ENCODE measurements at places on chromosomes 2 and 18.

DNA sequence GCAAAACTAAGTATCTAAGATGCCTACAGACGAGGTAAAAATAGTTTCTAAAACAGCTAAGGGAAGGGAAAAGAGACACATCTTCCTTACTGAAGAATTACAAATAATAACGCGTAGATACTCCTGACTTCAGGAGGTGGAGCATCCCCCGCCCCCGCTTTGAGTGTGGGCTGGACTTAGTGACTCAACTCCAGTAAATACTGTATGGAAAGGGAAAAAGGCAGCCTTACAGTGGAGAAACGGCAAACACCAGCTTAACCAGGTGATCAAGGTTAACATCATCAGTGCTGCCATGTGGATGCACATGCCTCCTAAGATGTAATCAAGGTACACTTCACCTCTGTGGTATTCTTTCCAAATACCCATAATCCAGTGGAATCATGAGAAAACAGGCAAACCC lies 47.9 kb downstream of the HADHB start:
- DNase-seq = no peak

DNA sequence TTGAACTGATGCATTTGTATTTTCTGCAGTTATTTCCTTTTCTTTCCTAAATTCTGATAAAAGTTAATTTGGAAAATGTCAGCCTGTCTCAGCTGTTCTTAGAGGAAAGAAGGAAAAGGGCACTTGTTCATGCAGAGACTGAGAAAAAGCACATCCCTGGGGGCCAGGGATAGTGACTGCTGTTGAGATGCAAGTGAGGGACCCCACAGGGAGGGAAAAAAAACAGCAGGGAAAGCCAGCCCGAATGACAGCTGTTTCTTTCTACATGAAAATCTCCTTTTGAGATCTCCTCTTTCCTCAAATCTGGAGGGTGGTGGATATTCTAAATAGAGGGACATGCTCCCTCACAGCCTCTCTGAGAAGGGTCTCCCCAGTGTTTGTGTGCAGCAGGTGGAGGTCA lies 14.0 kb upstream of the MTA3 start:
- peak; percentile 41 for DNase-seq

DNA sequence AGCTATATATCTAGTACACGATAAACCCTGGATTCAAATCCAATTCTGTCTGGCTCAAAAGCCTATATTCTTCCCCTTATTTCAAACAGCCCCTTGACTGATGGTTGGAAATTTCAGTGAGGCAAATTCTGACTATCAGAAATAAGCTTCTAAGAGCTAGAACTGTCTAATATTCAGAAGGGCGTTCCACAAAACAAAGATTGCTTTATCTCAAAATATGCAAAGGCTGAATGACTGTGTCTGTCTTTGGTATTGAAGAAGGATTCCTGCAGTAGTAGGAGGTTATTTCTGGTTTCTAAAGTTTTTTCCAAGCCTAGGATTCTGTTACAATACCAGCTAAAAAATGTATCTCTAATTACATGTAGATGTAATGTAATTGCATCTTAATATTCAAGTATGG lies 31.1 kb downstream of the DRC1 start:
- no peak for DNase-seq

- DNase-seq = no peak
Observed at GRCh38 chr18:58268849-58269248, 224.8 kb downstream of the NEDD4L start.

GRCh38 chr18:74342416-74343043 lies 26.9 kb downstream of the C18orf63 start:
- peak; percentile 14 for DNase-seq

DNA sequence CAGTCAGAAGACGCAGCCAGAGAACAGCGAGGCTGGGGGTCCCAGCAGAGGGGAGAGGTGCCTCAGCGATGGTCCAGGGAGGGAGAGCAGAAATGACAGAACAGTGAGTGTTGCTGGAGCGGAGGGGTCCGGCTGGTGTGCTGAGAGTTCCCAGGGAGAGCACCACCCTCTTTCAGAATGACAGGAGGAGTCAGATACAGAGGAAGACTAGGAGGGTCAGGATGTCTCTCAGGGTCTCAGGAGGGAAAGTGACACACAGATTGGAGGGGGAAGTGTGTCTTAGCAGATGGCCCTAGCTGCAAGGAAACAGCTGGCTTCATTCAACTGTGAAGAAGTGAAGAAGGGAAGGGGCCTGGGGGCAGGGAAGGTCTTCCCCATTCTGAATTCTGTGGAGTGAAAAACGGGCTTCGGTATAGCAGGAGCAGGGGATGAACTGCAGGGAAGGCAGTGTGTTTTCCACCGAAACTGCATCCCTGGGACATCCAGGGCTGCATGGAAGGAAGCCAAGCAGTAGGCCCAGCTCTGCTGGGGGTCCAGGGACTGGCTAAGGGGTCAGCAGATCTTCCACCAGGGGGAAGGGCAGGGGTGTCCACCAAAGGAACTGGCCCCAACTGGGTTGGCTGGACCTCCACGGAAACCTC lies 90.0 kb upstream of the OTOS start:
- peak; percentile 80 for DNase-seq

- DNase-seq = peak; percentile 25
Observed at GRCh38 chr2:175156534-175156933, 11.5 kb downstream of the ATF2 start.

GRCh38 chr2:12257476-12257875 lies 459.3 kb upstream of the TRIB2 start:
- DNase-seq = no peak

DNA sequence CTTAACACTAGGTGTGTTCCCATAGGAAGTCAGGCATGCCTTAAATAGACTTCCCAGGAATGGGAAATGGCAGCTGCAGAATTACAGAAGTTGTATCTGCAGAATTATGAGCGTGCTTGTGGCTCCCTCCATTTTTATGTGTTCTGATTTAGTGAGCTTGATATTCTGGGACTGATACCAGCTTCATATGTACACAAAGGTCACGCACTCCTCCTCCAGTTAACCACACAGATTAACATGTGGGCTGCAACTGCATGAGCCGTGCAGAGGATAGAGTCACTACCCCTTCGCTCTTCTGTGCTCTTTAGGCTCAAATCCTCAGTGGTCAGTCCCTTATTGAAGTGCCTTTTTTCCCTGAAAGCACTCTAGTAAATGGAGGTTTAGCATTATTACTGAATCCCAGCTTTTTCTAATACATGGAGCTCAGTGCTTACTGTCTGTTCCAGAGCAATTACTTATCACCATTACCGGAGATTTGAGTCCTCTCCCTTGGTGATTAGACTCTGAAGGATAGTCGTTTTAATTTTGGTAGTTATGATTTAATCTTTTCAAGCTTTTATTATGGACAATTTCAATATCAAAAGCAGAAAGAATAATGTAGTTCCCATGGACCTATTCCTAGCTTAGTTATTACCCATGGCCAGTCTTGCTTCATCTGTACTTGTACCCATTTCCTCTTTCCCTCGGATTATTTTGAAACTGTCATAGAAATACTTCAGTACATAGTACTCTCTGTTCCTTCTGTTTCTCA lies 238.3 kb downstream of the PRKCE start:
- no peak for DNase-seq

GRCh38 chr2:57444752-57445430 lies 601.7 kb upstream of the VRK2 start:
- no peak for DNase-seq

DNA sequence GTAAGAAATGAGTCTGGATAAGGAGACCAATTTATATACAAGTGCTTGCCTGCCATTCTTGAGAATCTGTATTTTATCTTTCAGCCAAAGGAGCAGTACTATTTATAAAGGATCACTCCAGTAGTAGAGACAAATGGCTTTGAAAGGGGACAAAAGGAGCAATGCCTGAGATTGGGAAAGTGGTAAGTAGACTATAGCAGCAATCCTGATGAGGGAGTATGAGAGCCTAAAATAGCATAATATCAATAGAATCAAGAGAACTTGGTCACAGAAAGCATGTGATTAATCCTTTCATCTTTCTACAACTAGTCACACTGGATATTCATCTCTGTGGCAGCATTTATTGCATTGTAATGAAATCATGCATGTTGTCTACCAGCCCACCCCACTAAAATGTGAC lies 20.2 kb downstream of the NRXN1 start:
- no peak for DNase-seq

DNA sequence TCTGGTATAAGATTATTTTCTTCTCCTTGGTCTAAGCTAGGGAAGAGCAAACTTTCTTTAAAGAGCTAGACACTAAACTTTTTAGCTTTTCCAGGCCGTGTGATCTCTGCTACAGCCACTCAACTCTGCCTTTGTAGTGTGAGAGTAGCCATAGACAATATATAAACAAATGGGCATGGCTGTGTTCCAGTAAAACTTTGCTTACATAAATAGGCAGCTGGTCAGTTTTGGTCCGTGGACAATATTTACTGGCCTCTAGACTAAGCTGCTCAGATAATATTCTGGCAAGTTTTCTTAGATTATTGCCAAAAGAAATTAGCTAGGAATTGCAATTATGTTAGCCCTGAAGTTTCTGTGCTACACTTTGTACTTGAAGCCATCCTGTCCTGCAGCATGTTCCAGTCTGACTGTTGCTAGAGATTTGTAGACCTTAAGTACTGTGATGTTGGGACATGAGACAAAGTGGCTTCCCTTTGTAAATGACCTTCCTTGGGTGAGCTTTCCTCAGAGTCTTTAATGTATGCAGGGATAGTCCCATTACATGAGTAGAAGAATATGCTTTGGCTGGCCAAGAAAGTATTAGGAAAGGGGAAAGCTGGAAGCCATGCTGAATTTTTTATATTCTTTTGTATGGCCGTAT lies 126.9 kb downstream of the SOX11 start:
- no peak for DNase-seq

GRCh38 chr2:132766573-132766972 lies 96.6 kb upstream of the LYPD1 start:
- DNase-seq = no peak

DNA sequence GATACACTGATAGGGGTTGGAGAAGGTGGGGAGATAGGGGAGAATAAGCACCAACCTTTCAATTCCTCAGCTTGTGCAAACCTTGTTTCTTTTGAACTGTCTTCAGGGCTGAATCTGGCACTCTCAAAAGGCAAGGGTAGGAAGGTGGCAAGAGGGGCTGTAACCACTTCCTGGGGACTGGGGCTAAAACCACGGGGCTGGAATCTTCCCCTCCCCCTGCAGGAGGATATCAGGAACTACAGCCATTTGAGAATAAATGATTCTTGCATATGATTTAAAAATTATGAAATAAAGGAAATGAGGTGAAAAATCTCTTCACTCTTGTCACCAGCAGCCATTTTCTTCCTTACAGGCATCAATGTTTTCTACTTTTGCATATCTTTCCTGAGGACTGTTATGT lies 50.8 kb downstream of the ATOH8 start:
- peak; percentile 17 for DNase-seq

DNA sequence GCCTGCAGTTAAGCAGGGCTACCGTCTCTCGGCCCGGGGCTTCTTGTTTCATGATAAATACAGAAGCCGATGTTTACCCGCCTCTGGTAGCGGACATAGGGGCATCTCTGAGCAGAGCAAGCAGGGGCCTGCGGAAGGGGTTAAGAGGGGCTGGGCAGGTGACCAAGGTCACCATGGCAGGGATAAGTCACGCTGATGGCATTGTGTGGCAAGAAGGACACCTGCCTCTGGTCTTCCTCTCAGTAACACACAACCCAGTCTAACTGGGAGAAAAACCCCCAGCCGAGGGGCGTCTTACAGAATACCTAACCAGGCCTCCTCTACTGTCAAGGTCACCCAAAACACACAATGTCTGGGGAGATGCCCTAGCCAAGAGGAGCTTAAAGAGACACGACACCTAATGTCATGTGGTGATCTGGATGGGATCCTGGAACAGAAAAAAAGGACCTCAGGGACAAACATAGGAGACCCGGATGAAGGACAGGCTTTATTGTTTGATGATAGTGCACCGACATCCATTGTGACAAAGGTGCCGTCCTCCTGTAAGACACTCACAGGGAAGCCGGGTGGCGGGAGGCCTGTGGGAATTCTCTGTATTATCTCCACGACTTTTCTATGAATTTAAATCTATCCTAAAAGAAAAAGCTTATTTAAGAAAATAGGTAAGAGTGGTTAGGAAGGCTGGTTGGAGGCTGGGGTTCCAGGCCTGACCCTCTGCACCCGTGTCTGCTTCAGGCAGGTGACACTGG lies 24.8 kb downstream of the SH3BP4 start:
- no peak for DNase-seq

- DNase-seq = peak; percentile 46
Observed at GRCh38 chr2:104547221-104547620, 306.7 kb upstream of the POU3F3 start.

GRCh38 chr2:30255466-30256408 lies 24.4 kb downstream of the LBH start:
- DNase-seq = peak; percentile 97

- DNase-seq = peak; percentile 87
Observed at GRCh38 chr18:3914833-3915610, 465.1 kb downstream of the TGIF1 start.

DNA sequence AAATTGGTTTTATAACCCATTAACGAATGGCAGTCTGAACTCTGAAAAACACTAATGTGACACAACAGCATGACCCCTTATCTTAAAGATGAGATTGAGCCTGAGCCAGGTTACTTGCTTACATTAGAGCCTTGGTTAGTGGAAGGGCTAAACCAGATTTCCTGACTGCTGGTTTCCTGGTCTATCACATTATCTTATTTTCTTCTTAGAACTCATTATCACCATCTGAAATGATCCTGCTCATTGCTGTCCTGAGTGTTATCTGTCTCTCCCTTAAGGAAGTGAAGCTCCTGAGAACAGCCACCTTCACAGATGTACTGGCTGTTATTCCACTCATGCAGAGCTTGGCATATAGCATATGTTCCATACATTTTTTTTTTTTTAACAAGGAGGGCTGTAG lies 9.0 kb upstream of the NRP2 start:
- no peak for DNase-seq

DNA sequence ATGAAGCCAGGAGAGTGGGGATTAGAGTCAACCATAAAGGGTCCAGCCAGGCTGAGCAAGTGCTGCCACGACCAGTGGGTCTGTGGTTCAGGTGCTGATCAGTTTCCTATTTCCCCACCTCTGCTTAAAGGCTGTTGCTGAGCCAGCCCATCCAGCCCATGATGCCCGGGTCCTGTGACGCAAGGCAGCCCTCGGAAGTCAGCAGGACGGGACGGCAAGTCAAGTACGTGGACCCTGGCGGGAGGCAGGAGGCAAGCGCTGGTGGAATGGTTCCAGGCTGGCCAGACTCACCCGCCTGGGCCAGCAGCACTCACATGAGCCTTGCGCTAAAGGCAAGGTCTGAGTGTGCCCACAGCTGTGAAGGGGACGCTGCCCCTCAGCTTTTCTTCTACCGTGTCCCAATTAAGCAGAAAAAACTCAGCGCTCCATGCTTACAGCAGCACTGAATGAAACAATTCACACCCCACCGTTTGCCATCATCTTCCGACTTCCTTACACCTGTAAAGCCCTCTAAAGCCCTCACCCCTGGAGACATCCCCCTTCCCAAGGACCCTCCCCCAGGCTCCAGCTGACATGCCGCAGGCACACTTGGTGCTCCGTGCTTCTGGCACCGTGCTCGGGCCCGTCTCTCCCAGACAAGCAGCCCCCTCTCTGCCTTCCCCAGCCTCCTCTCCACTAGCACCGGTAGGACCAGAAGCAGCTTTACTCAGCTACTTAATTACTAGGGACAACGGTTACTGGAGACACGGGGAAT lies 11.3 kb upstream of the RPL31 start:
- DNase-seq = no peak
